OCI-LY7 (cell line): ENCODE measurements at places on chromosomes 7 and 10. TPM values are rescaled to one million over a fixed set of nuclear protein-coding genes. Genes with fewer than 3 reads are reported as not detected.

DNA sequence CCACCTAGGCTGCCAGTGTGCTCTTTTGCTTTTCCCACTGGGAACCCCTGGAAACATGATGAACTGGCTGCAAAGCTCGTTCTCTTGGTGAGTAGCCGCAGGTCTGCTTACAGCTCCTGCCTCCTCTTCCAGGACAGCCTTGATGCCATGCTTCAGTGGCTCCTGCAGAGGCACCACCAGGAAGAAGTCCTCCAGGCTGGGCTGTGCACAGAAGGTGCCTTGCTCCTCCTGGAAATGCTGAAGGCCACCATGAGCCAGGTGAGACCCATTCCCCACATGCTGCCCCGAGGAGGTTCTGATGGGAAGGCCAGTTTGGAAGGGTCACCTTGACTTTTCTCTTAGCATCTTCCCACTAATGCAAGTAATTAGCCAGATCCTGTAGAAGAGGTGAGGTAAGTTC, 125.8 kb downstream of the LRRC18 start:
- DNase-seq = no peak

DNA sequence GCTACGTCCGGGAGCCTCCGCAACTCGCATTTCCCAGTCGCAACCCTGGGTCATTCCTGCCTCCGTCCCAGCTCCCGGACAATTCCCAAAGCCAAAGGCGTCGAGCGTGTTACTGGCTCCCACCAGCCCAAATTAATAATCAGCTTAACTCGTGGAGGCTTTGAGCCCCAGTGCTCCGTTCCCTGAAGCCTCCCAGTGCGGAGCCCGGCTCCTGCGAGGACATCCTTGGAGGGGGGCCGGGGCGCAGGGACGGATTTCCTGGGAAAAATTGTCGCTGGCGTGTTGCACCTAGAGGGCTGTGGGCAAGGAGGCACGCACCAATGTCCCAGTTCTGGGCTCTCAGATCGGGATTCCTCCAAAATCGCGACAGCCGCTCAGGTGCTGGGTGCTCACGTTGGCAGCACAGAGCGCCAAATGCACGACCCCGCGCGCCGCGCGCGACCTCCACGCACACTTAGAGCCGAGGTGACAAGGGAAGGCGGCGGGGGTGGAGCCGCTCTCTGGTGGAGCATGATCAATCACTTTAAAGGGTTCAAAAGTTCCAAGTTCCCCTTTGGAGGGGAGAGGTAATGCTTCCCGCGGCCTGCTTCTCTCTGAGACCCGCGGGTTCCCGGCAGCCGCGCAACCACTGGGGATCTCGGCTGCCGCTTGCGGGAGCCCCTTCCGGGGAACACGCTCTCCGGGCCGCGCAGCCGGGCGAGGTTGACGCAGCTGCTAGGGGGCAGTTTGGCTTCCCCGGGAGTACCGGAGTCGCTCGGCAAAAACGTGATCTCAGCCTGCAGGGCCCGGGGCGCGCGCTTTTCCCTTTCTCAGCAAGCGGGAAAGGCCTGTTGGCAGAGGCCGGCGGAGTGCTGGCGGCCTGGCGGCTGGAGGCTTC, 25.5 kb downstream of the SKIDA1 start:
- no peak for DNase-seq

DNA sequence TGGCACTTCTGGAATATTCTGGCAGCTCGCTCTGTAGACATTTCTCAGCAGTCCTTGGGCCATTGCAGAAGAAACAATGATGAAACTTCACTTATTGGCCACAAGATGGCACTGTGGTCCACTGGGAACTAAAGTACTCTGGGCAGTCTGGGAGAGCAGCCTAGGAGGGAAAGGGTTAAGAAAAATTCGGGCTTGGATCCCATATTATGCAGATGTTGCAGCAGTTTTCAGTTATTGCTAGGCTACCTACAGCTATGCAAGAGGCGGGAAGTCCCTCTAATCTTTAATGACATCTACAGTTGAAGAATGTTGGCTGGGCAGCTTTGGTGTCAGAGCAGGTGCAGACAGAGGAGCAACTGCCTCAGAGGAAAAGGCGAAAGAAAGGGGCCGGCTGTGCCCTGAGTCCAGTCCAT, 201.7 kb upstream of the PRSS58 start:
- DNase-seq = peak; percentile 51

GRCh38 chr10:83179371-83179770, 959.9 kb upstream of the GHITM start:
- no peak for DNase-seq

DNA sequence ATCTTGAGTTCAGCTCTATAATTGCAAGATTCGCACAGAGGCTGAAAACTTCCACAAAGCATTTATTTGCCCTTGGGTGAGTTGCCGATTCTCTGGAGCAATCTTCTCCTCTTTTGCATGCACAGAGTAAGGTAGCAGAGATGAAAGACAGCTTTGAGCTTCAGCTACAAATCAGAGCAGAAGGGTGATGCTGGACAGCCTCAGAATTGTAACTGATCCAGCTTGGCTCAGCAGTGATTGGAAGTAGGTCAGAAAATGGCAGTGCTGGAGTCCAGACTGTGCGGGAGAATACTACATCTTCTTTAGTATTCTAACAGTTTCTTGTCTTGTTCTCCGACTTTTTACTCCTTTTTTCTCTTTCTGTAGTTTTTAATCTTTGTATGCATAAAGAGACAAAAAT, 55.4 kb upstream of the CDC14C start:
- no peak for DNase-seq

- no peak for DNase-seq
These were observed 177.8 kb downstream of the NSUN6 start for GRCh38 chr10:18473424-18474117.

- DNase-seq = no peak
These were observed 639 bp upstream of the TFAM start for GRCh38 chr10:58384544-58384998.

- DNase-seq = no peak
These were observed 7.1 kb downstream of the FGF8 start for GRCh38 chr10:101768791-101769170.

- no peak for DNase-seq
These were observed 73.6 kb downstream of the OTUD1 start for GRCh38 chr10:23512355-23513058.

DNA sequence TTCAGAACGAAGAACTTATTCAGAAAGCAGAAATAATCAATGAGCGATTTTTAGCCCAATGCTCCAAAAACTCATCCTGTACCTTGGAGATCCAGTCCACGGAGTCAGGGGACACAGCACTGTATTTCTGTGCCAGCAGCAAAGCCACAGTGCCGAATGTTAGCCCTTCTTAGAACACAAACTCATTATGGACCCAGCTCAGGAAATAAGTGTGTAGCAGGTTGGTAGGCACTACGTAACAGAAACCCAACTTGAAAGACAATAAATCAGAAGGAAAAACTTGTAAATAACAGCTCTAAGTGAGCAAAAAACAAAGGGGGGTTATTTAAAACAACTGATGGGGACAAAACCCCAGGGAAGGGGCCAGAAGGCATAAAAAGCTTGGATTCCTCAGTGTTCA, 112.0 kb upstream of the PRSS1 start:
- no peak for DNase-seq

DNA sequence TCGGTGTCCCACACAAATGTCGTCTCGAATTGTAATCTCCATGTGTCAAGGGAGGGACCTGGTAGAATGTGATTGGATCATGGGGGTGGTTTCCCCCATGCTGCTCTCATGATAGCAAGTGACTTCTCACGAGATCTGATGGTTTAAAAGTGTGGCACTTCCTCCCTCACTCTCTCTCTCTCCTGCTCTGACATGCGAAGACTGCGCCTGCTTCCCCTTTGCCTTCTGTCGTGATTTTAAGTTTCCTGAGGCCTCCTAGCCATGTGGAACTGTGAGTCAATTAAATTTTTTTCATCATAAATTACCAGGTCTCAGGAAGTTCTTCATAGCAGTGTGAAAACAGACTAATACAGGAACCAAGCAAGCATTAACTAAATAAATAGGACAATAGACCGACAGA, 229.1 kb downstream of the GFRA1 start:
- DNase-seq = no peak

GRCh38 chr10:125057158-125058001, 103.0 kb downstream of the CTBP2 start:
- peak; percentile 20 for DNase-seq

GRCh38 chr7:20244334-20245120, 27.3 kb upstream of the MACC1 start:
- no peak for DNase-seq

DNA sequence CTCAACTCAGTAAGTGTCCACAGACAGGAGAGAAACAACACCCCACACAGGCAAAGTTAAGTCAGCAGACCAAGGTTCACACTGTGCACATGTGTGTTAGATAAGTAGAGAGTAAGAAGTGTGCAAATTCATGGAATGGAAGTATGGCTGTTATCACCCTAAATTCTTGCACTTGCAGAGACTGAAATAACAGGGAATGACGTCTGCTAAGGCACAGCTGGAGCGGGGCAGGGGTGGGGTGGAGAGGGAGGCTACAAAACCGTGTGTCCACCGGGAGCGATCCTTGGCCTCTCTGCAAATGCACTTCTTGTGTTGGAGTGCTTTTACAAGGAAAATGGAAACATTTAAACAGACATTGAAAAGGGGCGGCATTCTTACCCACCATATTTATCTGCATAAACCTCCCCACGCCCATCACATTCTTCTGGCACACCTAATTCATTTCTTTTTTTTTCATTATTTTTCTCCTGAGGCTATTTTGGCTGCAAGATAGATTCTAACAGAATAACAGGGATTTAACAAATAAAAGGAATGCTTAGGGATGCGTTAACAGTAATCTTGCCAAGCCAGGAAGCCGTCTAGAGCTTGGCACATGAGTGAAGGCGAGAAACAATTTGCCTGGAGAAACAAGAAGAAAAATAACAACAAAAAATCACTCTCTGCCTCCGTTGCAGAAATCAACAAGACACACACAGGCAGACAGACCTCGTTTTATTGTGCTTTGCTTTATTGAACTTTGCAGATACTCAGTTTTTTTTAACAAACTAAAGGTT, 30.1 kb downstream of the TNS3 start:
- DNase-seq = no peak

- no peak for DNase-seq
These were observed 13.1 kb upstream of the SLC26A3 start for GRCh38 chr7:107816011-107816566.

GRCh38 chr10:11667756-11668155, 56.3 kb upstream of the USP6NL start:
- no peak for DNase-seq

DNA sequence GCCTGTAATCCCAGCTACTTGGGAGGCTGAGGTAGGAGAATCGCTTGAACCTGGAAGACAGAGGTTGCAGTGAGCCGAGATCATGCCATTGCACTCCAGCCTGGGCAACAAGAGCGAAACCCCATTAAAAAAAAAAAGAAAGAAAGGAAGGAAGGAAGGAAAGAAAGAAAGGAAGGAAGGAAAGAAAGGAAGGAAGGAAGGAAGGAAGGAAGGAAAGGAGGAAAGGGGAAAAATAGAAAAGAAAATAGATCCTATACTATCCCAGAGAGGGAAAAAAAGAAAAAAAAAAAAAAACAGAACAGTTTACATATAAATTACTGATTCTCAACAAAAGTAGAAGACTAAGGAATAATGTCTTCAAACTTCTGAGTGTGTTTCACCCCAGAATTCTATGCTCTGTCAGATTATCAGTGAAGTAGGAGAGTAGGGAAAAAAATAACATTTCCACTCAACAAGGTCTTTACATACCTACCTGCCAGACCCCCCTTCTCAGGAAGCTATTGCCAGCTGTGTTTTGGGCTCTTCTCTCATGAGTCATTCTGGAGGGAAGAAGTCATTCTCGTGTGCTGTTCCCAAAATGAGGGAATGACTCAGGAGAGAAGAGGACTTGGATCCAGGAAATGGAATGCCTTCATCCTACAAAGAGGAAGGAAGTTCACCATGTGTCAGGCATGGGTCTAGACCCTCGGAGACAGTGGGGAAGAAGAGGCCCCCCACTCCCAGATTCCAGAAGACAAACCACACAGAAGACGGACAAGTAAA, 20.9 kb downstream of the RGS10 start:
- DNase-seq = no peak

DNA sequence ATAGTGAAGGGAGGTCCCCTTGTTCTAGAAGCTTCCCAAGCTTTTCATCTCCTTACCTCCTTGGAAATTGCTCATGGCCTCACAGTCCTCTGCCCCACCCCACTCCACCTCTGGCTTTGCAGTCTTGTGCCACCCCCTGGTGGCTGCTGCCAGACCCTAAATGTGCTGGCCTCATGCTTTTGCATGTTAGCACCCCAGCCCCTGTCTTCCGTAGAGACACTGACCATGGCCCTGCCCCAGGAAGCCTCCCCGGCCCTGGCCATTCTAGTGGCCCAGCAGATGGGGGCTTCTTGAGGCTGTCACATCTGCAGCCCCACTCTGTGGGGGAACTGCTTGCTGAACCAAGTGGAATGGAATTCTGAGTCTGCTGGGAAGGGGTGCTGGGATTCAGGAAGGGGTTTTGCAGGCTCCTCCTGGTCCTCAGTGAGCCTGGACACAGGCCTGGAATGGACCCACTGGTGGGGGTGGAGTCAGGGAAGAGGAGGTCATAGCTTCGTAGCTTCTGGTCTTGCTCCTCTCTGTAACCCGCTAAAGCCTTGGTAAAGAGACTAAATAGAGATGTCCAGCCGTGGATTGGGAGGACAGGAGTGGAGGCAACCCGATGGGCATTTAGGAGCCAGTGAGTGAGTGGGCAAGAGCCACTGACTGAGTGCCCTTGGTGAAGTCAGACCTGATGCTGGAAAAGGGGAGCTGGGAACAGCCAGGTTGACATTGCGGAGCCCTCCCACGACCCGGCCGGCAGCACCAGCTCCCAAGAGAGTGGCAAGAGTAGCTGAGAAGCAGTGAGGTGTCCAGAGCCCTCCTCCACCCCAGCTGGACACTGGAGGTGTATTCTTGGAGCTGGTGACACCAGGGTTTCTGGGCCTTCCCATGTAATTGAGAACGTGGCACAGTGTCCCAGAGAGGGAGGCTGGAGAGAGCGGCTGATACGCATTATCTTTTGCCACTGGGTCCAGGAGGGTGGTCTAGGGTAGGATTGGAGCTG, 20.9 kb downstream of the RAMP3 start:
- peak; percentile 22 for DNase-seq

GRCh38 chr10:124886195-124886594, 55.7 kb upstream of the ZRANB1 start:
- DNase-seq = no peak

DNA sequence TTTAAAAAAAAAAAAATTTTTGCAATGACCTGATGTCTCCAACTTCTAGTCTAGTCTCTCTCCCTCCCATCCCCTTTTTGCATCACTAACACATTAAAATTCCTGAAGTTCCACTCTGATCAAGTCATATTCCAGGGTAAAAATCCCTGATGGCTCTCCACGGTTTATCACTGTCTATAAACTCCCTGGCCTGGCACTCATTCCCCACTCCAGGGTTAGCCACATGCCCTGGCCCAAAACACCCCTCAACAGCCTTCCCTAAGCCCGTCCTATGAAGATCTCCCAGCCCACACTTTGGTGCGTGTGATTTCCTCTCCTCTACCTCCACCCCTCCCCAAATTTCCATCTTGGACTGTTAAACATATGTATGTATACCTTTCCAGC, 125.4 kb downstream of the JAZF1 start:
- DNase-seq = no peak

- DNase-seq = no peak
These were observed 26.7 kb upstream of the EN2 start for GRCh38 chr7:155431231-155431630.

Gene CALU
- 52.8 and 57.7 TPM in 2 replicates for total RNA-seq

Gene AMPH
- total RNA-seq = not detected in 2 replicates

Gene NSUN5
- total RNA-seq = 60.4 and 67.7 TPM in 2 replicates

Gene PON1
- total RNA-seq = not detected in 2 replicates

Gene SPACDR
- 2.4 and 3.7 TPM in 2 replicates for total RNA-seq

Gene ANXA8L1
- not detected in 2 replicates for total RNA-seq

Gene FGL2
- 0.30 and 0.72 TPM in 2 replicates for total RNA-seq

Gene TMEM184A
- not detected in 2 replicates for total RNA-seq

Gene FRMD4A
- 0.17 TPM in 1 of 2 replicates, not detected in the other for total RNA-seq

Gene UCN3
- not detected in 2 replicates for total RNA-seq

Gene FFAR4
- not detected in 2 replicates for total RNA-seq

Gene TMEM273
- 0.82 and 1.3 TPM in 2 replicates for total RNA-seq

Gene PDCD11
- total RNA-seq = 64.4 and 68.4 TPM in 2 replicates

Gene OPN1SW
- total RNA-seq = not detected in 2 replicates

Gene CACNA2D1
- total RNA-seq = not detected in 2 replicates
